ENCODE measurements at places on chromosomes 12 and 14. TPM values are rescaled to one million over a fixed set of nuclear protein-coding genes. Genes with fewer than 3 reads are reported as not detected.

- peak; percentile 32 for DNase-seq
Observed at GRCh38 chr12:132558042-132558856, 52.1 kb downstream of the LRCOL1 start.

DNA sequence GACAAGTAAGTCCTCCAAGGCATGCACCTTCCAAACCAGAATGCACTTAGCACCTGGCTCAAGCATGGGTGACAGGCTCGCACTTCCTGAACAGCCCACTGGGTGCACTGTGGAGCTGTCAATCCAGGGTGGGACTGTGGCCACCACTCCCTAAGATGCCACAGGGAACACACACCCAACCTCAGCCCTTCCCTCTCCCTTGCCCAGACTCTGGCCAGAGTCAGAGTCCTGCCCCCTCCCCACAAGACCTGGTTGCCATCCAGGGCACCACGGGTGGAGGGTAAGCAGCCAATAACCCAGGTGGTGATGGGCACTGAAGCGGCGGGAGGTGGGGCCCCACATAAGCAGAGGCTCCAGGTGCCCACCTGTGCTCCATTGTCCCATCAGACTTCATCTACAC is 160.6 kb downstream of the MYRFL start:
- DNase-seq: peak; percentile 3

DNA sequence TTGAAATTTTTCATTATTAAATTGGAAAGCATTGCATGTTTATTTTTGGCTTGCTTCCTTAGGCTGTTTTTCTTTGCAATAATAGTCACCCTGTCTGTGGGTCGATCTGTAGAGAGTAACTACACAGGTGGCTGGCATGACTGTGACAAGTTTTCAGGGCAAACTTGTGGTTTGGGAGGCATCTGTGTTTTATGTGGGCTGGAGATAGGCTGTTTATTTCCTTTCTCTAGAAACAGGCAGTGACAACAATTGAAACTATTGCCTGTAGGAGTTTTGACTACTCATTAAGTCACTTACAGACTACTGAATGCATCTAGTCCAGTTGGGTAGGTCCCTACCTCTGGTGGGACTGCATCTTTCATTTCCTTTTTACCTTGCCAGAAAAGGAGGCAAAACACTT is 155.6 kb downstream of the DYRK2 start:
- no peak for DNase-seq

GRCh38 chr12:45974883-45975282 is 15.5 kb downstream of the SCAF11 start:
- DNase-seq: no peak

MSRB3 gene
- 3.4 TPM for total RNA-seq

DNA sequence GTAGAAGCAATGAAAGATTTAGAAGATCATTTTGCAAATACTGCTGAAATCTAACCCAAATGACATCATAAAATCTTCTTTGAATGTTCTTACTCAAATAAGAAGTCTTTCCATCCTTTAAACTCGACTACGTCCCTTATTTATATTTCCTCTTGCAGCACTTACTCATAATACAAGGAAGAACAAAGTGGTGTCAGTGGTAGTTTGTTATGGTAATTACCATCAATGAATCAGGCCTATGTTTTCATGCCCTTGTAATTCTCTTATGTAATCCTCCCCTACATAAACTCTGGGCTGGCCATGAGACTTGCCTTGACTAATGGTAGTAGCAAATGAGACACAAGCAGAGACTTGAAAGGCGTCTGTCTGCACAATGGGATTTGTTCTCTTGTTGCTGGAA is 17.0 kb downstream of the EEA1 start:
- DNase-seq: no peak

PPP4R4 gene
- 0.52 TPM for total RNA-seq
